Motor neuron (in vitro differentiated cells): ENCODE measurements at places on chromosomes 4 and X. TPM values are rescaled to one million over a fixed set of nuclear protein-coding genes. Genes with fewer than 3 reads are reported as not detected.

MAOA gene
- total RNA-seq = 12.2 and 12.9 TPM in 2 replicates

AIMP1 gene
- 30.4 and 37.0 TPM in 2 replicates for total RNA-seq

ING2 gene
- total RNA-seq = 12.2 and 13.0 TPM in 2 replicates

CXCL9 gene
- not detected in 2 replicates for total RNA-seq

GPC4 gene
- 1.7 and 2.0 TPM in 2 replicates for total RNA-seq

NBDY gene
- 50.4 and 56.3 TPM in 2 replicates for total RNA-seq

SSX2 gene
- not detected in 2 replicates for total RNA-seq

MAP7D2 gene
- 5.5 and 6.6 TPM in 2 replicates for total RNA-seq

ADAMTS3 gene
- 34.3 and 38.3 TPM in 2 replicates for total RNA-seq

BST1 gene
- 1.3 and 1.4 TPM in 2 replicates for total RNA-seq

ASB12 gene
- total RNA-seq = not detected in 2 replicates

PCDH10 gene
- total RNA-seq = 4.2 and 4.5 TPM in 2 replicates

BTK gene
- 0.16 and 1.8 TPM in 2 replicates for total RNA-seq

MAMLD1 gene
- 1.6 TPM in 2 replicates for total RNA-seq

ABLIM2 gene
- 6.4 and 7.0 TPM in 2 replicates for total RNA-seq

SMPX gene
- total RNA-seq = not detected in 2 replicates

IL2 gene
- total RNA-seq = not detected in 2 replicates

FSTL5 gene
- 2.0 and 2.1 TPM in 2 replicates for total RNA-seq

SPANXN3 gene
- not detected in 2 replicates for total RNA-seq

ADH7 gene
- total RNA-seq = 3.0 and 3.9 TPM in 2 replicates

UFSP2 gene
- total RNA-seq = 15.6 and 19.9 TPM in 2 replicates

GYPB gene
- total RNA-seq = not detected in 2 replicates

PAGE2 gene
- total RNA-seq = 3.5 and 4.3 TPM in 2 replicates
